ENCODE measurements at places on chromosomes 1 and 21. TPM values are rescaled to one million over a fixed set of nuclear protein-coding genes. Genes with fewer than 3 reads are reported as not detected.

Gene EXTL2
- 16.3 TPM for total RNA-seq

Gene ZNF648
- total RNA-seq, result not detected

DNA sequence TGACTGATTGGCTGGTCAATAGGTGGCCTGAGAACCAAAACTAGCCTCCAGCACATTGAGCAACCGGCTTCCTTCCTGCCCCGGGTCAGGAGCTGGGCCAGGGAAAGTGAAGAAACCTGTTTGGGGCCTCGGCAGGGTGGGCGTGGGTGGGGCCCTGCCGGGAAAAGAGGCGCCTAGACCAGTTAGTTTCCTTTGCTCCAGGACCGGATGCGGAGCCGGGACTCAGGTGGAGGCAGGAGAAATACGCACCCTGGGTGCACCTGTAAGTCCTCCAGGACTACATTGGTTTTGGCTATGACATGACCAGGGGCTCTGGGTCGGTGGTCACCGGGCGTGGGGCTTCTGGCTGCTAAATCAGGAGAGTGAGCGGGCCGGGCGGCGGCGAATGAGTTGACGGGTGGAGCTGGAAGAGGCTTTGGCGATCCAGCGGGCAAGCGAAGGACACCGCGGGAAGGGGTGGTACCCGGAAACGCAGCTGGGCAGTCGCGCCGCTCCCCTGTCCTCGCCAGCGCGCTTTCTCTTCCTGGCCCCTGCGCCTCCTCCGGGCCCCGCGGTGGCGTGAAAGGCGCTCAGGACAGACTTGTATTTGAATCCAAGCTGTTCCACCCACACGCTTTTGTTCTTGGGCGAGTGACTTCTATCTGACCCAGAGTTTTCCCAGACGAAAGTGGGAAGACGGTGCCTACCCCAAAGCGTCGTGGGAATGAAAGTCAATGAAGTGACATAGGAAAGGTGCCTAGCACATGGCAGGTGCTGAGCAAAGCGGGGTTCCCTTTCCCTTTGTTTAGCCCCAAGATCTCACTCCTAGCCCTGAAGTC is 30.6 kb upstream of the JUN start:
- H3K27me3 ChIP-seq, result no peaks in the 10 kb centered on the region
- DNase-seq, result peak; percentile 89
- peaks cover 67% of the 10 kb centered on the region for H3K4me1 ChIP-seq

GRCh38 chr1:185804206-185804605 is 70.0 kb downstream of the HMCN1 start:
- no peak overlapping the region for H3K4me3 ChIP-seq
- H3K27ac ChIP-seq, result no peak overlapping the region
- DNase-seq, result peak; percentile 51
- H3K27me3 ChIP-seq, result no peaks in the 10 kb centered on the region
- no peaks in the 10 kb centered on the region for H3K4me1 ChIP-seq
- H3K36me3 ChIP-seq, result no peaks in the 10 kb centered on the region

DNA sequence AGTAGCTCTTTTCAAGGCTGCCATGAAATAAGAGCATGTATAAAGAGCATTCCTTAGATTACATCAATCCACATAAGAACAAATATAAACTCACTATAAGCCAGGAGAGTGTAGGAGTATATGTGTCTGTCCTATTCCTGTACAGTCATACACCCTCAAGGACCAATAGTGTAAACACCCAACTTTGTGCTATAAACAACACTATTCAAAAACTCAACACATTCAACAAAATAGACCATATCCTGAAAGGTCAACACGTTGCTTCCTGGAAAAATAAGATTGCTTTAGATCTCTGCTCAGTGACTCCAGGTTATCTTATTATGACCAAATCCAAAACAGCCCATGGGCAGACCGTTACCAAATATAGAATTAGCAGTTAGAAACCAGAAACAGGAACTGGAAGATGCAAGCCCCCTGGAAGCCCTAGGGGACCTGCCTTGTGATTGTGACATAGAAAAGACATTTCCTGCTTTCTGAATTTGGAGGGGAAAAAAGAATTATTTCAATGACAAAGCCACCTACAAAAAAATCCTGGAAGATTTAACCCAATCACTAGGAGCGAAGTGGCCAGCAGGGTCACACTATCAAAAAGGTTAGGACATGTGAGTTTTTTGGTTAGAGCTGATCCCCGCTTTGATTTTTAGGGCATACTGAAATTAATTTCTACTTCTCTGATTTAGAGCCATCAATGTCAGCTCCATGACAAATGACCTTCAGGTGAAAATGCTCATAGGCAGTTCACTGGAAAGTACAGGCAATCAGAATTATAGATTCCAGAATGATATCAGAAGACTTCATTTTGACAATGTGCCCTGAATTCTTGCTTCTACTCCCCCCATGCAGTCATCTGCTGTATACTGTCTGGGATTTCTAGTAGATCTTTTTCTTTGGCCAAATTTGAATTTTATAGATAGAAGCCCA is 59.9 kb downstream of the LRRC8C start:
- H3K27ac ChIP-seq, result no peak overlapping the region
- H3K4me3 ChIP-seq, result no peak overlapping the region
- H3K27me3 ChIP-seq, result no peaks in the 10 kb centered on the region
- DNase-seq, result no peak

- no peaks in the 10 kb centered on the region for H3K27me3 ChIP-seq
- no peak for DNase-seq
- H3K4me3 ChIP-seq, result no peak overlapping the region
- no peaks in the 10 kb centered on the region for H3K4me1 ChIP-seq
- H3K27ac ChIP-seq, result no peak overlapping the region
- no peaks in the 10 kb centered on the region for H3K36me3 ChIP-seq
Observed at GRCh38 chr21:14121719-14122118, 89.0 kb downstream of the LIPI start.

- H3K36me3 ChIP-seq, result no peaks in the 10 kb centered on the region
- H3K4me1 ChIP-seq, result no peaks in the 10 kb centered on the region
- H3K27ac ChIP-seq, result no peak overlapping the region
- no peak for DNase-seq
Observed at GRCh38 chr1:173020138-173020750, 30.5 kb downstream of the TNFSF18 start.

Gene PLA2G4A
- total RNA-seq, result 3.3 TPM

GRCh38 chr1:66641891-66642473 is 108.0 kb downstream of the SGIP1 start:
- H3K36me3 ChIP-seq, result no peaks in the 10 kb centered on the region

Gene STIL
- 35.8 TPM for total RNA-seq

- H3K4me1 ChIP-seq, result no peaks in the 10 kb centered on the region
- H3K27ac ChIP-seq, result no peak overlapping the region
- no peaks in the 10 kb centered on the region for H3K36me3 ChIP-seq
- no peaks in the 10 kb centered on the region for H3K27me3 ChIP-seq
- no peak overlapping the region for H3K4me3 ChIP-seq
Observed at GRCh38 chr1:81512252-81513003, 288.3 kb upstream of the ADGRL2 start.

Gene GBP4
- 0.83 TPM for total RNA-seq

DNA sequence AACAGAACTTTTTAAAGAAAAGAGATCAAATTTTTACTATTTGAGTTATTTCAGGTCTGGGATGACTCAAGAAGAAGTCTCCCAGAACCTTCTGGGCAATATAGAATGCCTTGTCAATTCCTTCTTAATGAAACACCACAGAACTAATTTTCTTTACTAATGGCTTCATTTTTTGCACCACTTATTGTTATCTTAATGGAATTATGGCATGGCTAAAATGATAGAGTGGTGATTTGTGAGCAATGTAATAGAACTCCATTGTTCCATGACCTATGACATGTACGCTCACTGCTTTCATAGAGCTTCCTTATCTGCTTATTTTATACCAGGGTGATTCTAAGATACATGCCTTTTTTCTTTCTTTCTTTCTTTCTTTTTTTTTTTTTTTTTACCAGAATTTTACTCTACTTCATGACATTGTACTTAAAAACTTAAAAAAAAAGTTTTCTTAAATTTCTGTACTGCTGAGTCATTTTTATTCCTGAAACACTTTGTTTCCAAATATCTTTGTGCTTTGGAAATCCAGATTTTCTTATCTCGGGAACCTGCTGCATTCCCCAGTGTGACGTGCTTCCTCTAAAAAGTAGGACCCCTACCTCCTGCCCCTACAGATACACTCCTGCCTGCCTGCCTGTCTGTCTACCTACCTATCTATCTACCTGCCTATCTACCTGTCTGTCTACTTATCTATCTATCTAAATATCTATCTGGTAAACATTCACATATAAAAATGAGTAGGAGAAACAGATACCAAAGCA is 284.9 kb downstream of the PBX1 start:
- H3K4me3 ChIP-seq, result no peak overlapping the region
- no peaks in the 10 kb centered on the region for H3K4me1 ChIP-seq
- no peaks in the 10 kb centered on the region for H3K27me3 ChIP-seq
- 0 out of 2 replicates have a peak, but pooled peaks cover 6% of the 10 kb centered on the region for H3K36me3 ChIP-seq
- no peak for DNase-seq

DNA sequence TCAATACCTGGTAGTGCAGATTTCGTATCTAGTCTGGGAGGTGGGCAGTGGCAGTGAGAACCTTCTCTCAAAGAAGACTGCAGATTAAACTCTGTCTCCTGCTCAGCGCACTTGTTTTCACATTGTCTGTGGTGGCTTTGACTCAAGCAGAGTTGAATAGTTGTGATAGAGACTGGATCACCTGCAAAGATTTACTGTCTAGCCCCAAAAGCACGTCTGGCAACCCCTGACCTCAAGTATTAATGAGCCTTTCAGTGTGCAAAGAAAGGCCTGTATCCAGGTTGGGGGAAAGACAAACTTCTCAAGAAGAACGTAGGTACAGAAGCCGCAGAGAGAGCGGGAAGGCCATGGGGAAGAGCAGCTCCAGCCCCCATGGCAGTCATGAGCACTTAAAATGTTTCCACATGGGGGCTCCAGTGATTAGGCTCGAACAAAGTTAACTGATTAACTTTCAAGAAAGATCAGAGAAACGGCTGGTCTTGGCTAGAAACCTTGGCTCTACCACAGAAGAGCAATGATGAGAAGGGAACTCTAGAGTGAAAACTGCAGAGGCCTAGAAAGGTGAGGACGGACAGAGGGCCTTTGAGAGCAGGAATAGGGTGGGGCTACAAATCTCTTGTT is 15.2 kb downstream of the HENMT1 start:
- DNase-seq, result no peak
- no peaks in the 10 kb centered on the region for H3K36me3 ChIP-seq

GRCh38 chr1:114756949-114757454 is 782 bp downstream of the CSDE1 start:
- peaks cover 24% of the 10 kb centered on the region for H3K36me3 ChIP-seq
- H3K27me3 ChIP-seq, result no peaks in the 10 kb centered on the region
- peak overlapping the region; percentile 87 for H3K27ac ChIP-seq
- H3K4me3 ChIP-seq, result peak overlapping the region; percentile 79
- DNase-seq, result peak; percentile 16
- H3K4me1 ChIP-seq, result peaks cover 34% of the 10 kb centered on the region

Gene DMBX1
- 0.79 TPM for total RNA-seq

Gene AIM2
- total RNA-seq, result not detected

DNA sequence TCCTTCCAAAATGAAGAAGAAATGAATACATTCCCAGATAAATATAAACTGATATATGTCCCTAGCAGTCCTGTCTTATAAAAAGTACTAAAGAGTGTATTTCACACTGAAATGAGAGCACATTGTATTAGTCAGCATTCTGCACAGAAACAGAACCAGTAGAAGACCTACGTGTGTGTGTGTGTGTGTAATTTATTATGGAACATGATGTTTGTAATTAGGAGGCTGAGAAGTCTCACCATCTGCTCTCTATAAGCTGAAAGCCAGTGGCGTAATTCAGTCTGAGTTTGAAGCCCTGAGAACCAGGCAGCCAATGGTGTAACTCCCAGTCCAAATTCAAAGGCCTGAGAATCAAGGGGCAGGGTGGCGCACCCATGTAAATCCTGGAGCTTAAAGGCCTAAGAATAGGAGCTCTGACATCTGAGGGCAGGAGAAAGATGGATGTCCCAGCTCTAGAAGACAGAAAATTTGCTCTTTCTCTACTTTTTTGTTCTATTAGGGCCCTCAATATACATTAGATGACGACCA is 146.5 kb upstream of the LYPLAL1 start:
- no peaks in the 10 kb centered on the region for H3K27me3 ChIP-seq
- DNase-seq, result no peak
- no peak overlapping the region for H3K4me3 ChIP-seq
- no peaks in the 10 kb centered on the region for H3K4me1 ChIP-seq
- no peak overlapping the region for H3K27ac ChIP-seq

Gene SAMD13
- total RNA-seq, result 2.5 TPM

Data from PC-9 (cell line).